ENCODE measurements at places on chromosomes 13 and 19.

DNA sequence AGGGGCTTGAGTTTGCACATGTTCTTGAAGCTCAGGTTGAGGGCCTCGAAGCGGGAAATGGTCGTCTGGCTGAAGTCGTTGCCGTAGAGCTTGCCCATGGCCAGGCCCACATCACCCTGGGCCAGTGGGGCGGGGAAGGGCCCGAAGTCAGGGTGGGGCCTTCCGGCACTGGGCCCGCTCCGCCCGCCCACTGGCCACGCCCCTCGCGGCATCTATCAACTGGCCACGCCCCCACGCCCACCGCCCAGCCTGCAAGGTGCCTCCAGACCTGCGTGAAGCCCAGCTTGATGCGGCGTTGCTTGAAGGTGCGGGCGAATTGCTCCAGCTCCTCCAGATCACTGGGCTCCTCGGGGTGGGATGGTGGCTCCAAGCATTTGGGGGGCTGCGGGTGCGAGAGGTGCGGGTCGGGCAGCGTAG is 19.9 kb downstream of the ZNF574 start:
- no peak for DNase-seq

DNA sequence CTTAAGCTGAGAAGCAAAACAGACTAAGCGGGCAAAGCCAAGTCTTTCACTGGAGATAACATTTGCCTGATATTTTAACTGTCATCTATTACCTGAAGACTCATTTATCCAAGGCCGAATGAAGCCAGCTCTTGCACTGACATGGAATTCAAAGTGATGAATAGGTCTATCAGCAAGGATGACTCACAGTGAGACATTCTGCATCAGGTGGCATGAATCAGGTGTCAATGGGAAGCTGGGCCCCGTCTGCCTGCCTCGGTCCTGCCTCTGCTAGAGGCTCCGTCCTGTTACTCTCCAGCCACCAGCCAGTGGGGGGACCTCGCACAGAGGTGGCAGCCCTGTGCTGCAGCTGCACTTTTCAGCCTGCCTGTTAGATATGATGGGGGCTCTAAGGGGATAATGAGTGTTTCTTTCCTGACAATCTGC is 23.5 kb downstream of the STARD13 start:
- DNase-seq: no peak

DNA sequence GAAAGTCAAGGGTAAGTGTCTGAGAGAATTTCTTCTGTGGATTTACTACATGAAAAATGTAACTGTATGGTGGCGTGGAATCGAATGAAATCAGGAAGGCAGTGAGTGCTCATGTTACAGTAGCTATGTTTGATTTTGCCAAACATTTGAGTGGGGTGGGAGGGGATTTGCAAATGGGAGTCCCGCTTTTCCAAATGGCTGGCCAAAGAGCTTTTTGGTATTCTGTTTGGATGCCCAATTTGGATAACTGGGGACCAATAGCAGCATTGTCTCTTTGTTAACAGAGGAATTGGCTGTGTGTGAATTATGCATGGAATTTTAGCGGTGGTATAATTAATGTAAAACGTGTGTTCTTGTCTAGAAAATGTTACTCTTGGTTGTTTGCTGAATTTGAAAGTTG is 17.8 kb downstream of the HNRNPM start:
- no peak for DNase-seq

DNA sequence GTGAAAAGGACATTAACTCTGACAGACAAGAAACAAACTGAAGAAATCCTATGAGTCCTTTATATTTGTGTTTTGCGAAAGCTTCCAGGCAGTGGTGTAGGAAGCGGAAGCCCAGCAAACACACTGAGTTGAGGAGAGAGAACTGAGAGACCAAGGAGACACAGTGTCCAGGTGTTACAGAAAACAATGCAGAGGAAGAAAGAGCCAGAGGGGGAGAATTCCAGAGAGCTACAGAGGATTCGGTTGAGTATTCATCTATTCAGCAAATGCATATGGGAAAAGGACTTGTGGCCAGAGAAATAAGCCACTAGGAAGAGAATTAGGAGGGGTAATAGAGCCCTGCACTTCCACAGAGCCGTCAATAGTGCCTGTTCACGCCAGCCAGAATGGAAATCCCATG is 183.5 kb downstream of the LIG4 start:
- no peak for DNase-seq

DNA sequence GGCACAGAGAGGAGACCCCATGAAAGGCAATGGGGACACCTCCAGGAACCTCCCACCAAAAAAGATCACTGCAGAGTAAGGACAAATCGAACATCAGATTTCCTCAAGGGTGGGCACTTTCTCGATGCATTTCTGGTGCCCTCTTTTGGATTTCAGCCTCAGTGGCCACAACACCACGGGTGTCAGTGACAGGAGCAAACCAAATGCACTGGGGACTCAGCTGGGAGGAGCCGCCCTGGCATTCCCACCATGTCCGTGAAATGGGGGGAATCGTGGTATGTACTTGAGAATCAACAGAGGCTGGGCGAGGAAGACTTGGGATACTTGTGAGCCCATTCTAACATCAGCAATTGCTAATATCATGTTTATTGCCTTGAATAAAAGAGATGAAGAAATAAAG is 16.3 kb downstream of the FAM187B start:
- no peak for DNase-seq

DNA sequence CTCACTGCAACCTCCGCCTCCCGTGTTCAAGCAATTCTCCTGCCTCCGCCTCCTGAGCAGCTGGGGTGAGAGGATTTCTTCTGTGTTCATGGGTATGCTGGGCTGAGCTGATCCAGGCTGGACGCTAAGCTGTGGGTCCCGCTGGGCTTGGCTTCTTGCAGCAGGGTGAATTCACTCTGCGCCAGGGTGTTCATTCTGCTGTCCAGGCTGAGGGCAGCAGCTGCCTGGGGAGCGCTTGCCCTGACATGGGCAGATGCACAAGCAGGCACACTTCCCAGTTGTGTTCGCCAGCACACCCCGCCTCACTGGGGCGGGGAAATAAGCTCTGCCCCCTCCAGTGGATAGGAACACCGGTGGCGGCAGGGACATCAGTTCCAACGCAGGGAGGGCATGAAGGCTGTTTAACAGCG is 7.3 kb upstream of the INAFM1 start:
- DNase-seq: no peak

GRCh38 chr19:13234518-13234917 is 84.3 kb downstream of the IER2 start:
- peak; percentile 85 for DNase-seq

DNA sequence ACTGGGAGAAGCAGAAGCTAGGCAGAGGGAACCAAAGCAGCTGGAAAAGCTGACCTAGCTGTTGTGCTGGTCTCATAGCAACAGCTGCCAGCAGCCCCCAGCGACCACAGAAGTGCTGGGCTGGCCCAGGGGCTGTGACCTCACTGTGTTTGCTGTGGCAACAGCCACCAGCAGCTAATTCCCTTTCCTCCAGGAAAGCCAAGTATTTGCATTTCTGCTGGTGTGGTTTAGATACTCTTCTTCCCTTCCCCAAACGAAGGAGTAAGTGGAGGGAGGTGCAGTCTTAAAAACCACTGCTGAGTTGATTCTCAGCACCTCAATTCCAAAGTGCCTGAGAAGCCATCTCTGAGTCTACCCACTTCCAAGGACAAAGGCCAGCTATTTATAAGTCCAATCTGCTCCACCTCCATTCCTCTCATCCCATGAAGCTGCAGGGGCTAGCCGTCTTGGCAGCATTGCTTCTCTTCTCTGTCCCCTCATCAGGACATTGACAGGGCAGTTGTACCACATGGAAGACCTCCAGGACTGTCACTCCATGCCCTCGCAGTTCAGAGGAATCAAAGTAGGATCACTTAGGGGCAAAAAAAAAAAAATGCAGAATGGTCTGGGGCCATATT is 11.5 kb upstream of the CCDC97 start:
- DNase-seq: peak; percentile 80

DNA sequence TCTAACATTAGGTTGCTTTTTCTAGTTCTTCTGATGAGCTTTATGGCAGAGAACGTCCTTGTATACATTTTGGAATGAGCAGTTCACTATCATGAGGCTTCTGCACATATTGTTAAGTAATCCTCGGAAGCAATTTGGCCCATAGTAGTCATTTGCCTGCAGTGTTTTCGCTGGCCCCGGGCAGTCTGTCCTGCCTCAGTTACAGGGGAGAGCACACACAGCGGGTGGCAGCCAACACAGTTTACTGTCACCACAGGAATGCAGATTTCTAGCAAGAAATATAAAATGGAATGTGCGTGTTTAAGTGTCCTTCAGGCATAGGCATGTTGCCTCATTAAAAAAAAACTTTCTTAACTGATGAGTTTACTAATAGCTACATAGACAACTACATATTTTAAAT is 71.5 kb upstream of the GJB6 start:
- no peak for DNase-seq

- DNase-seq: no peak
Observed at GRCh38 chr19:55585658-55586339, 5.2 kb upstream of the ZNF579 start.

GRCh38 chr13:36807616-36808015 is 11.4 kb upstream of the RFXAP start:
- no peak for DNase-seq

- DNase-seq: no peak
Observed at GRCh38 chr13:37085606-37086005, 19.9 kb downstream of the CSNK1A1L start.

DNA sequence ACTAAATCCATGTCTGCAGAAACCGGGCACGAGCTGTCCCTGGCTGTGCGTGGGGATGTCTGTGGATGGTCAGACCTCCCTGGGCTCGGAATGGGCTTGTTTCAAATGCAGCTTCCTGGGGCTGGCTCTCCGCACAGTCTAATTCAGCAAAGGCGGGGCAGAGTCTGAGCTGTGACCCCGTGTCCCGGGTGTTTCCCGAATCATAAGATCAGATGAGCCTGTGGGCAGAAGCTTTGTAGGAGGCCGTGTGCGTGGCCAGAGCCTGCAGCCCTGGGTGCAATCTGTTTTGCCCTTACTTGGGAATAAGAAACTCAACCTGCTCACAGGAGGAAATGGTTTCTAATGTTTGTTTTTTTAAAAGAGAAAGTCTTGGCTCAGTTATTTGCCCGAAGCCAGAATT is 13.9 kb upstream of the GNA11 start:
- DNase-seq: no peak

DNA sequence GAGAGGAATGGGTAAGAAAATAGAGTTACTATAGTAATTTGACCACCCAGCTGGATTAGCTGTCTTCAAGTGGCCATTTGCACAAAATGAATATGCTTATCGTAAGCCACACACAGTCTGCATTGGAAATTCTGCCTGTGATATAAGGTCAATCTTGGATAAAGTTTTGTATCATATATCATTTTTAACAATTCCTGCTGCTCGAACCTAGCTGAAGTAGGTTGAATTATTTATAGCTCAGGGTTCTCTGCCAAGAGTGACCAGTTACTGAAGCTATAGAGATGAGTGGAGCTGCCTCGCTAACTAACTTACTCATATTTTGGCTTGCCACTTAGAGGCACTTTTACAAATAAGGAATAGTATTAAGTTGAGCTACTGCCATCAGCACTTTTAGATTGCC is 220.9 kb downstream of the RGCC start:
- no peak for DNase-seq

GRCh38 chr19:29399804-29400203 is 126.0 kb upstream of the VSTM2B start:
- no peak for DNase-seq

DNA sequence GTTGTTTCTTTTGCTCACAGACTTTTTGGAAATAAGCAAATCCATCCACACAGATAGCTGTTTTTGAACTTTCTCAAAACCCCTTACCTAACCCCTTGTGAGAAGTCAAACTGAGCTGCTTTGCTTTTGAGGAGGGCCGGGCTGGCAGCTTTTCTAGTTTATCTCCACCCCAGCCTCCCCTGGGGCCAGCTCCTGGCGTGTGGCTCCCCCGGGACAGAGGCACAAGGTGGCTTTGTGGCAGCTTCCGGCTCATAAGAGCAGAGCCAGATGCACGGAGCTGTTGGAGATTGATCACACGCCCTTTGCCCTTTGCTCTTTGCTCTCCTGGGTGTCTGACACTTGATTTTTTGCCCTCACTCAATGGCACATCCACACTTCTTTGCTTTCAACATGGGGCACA is 24.9 kb upstream of the RNF113B start:
- DNase-seq: no peak

DNA sequence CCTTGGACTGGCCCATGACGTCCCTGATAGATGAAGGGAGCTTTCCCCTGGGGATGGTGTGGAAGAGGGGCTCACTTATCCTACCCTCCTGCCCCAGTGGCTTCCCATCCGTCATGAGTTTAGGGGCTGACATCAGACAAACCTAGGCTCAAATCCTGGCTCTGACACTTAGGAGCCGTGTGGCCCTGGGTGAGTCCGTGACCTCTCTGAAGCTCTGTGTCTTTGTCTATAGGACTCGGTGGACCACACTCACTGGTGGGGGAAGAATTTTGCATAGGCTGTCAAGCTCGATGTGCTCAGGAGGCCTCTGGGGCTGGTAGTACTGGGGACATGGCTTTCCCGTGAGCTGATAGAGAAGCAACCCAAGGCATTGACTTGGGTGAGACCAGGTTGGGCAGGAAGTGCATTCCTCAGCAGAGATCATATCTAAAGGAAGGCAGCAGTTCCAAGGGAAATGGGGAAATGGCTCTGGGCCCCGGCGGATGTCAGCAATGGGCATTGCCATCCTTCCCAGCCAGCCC is 17.4 kb upstream of the AP1M2 start:
- DNase-seq: peak; percentile 39

DNA sequence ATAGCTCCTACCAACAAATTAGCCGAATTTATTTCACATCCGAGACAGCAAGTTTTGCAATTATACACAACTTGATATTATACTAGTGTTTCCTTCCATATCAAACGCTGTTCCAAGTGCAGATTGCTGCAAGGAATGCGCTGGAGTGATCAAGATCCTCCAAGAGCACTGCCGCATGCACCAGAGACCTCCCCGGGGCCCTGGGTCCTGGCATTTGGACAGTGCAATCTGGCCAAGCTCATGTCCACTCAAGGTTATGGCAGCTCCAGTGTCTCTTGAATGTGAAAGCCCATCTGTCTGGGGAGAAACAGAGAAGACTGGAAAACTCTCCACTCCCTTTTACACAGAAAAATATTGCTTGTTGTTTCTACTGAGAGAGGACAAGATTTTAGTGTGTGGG is 111.9 kb downstream of the HSPH1 start:
- no peak for DNase-seq

- DNase-seq: peak; percentile 8
Observed at GRCh38 chr19:54851353-54851752, 1.1 kb downstream of the KIR3DL2 start.

DNA sequence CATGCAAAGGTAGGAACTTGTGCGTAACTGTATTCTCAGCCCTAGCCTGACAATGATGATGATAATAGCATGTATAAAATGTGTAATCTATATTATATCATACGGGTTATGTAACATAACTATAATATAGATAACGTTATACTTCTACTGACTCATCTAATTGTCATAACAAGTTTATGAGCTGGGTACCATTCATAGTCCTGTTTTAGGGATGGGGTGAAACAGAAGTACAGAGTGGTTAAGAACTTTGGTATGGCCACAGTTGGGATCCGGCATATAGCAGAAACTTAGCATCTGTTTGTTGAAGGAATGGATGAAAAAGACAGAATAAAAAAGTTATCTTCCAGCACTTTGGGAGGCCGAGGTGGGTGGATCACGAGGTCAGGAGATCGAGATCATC is 5.2 kb downstream of the CTU1 start:
- no peak for DNase-seq

Data from KBM-7 (cell line).